IMR-90 (cell line): ENCODE measurements at places on chromosomes 2 and 18. TPM values are rescaled to one million over a fixed set of nuclear protein-coding genes. Genes with fewer than 3 reads are reported as not detected.

Gene ANTXR1
- 27.2 and 29.2 TPM in 2 replicates for total RNA-seq

Gene CAPN14
- total RNA-seq = under 0.01 TPM in 2 replicates

Gene SLC9A4
- not detected in 2 replicates for total RNA-seq

Gene MOGAT1
- total RNA-seq = not detected in 2 replicates

Gene CTLA4
- not detected in 2 replicates for total RNA-seq

GRCh38 chr2:217413193-217413592 is 553.3 kb upstream of the TNP1 start:
- no peak for DNase-seq

DNA sequence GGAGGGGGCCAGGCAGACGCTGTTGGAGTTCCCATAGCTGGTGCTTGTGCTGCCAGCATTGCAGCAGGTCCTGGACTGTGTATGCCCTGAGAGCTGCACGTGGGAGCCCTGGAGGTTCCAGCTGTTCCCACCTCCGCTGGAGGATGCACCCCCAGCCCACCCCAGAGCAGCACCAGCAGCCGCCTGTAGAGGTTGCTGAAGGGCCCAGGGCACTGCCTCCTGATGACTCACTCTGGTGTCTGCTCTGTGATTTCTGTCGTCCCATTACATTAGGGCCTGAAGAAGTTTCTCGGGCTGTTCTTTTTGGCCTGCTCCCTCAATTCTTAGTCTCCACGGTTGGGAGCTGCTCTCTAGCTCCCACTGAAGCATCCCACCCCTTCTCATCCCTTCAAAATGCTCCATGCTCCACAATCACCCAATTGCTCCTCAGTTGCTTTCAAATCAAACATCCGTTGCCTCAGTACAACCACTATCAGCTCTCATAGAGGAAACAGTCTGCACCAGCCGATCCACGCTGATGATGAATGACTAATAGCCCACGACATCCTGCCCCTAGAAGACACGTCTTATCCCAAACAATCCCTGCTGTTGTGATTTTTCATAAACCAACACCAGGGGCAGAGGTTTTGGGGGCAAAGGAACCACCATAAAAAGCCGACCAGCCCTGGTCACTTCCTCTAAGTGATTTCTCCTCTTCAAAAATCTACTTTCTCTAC is 65.2 kb upstream of the RNF152 start:
- DNase-seq = peak; percentile 26

DNA sequence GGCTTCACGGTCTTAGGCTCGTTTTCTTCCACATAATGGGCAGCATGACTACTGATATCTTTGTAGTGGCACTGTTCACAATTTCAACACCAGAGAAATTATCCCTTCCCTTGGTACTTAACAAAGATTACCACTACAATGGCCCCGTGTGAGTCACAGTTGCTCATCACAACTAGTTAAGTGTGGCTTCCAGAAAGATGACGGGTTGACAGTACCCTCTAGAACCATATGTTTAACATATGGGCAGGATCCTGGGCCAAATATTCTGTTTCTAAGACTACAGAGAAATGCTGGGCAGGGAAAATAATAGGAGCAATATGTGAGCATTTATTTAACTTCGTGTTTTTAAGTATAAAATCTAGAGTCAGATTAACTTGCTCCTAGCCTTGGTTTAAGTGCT is 780.1 kb upstream of the LINC00305 start:
- DNase-seq = no peak

GRCh38 chr2:38353402-38353801 is 23.7 kb downstream of the ATL2 start:
- DNase-seq = no peak

DNA sequence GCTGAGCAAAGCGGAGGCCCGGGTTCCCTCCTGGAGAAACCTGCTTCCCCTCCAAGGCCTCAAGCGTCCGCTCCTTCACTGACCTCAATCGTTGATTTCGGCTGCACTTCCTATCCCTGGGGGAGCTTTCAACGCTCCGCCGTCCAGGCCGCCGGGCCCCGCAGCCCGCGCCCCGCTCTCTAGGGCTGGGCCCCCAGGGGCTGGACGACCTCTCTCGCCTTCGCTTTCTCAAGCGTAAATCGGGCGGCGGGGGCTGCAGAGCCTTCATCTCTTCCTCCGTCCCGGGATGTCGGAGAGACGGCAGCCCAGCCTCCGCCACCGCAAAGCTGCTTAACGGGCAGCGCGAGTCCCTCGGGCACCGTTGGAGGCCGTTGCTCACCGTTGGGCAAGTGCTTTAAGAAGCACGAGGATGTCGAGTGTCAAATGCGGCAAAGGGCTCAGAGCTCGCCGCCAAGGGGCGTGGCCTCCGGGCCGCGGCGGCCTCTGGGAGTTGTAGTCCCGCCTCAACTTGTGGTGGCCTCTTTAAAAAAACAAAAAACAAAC is 8.5 kb downstream of the HES6 start:
- DNase-seq = peak; percentile 44

GRCh38 chr2:159213296-159213695 is 73.2 kb downstream of the WDSUB1 start:
- no peak for DNase-seq

DNA sequence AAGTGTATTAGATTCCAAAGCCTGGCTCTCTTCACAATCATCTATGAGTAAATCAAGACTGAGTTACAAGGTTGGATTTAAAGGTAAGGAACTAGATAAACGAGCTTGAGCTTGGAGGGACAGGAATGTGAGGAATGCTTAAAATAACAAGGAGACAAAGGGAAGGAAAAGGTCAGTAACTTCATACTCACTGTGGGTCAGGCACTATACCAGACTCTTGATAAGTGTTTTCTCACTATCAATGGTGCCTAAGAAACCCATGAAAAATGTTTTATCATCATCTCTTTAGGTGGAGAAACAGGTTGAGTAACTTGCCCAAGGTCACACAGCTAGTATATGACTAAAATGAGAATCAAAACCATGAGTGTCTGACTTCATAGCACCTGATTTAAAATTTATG is 212.1 kb downstream of the CDH2 start:
- DNase-seq = peak; percentile 4

GRCh38 chr2:204176306-204176705 is 239.7 kb downstream of the ICOS start:
- no peak for DNase-seq
